Activated naive CD8-positive, alpha-beta T cell treated with anti-CD3 and anti-CD28 coated beads for 36 hours (primary cell): ENCODE measurements at places on chromosomes 1 and 21. TPM values are rescaled to one million over a fixed set of nuclear protein-coding genes. Genes with fewer than 3 reads are reported as not detected.

DNA sequence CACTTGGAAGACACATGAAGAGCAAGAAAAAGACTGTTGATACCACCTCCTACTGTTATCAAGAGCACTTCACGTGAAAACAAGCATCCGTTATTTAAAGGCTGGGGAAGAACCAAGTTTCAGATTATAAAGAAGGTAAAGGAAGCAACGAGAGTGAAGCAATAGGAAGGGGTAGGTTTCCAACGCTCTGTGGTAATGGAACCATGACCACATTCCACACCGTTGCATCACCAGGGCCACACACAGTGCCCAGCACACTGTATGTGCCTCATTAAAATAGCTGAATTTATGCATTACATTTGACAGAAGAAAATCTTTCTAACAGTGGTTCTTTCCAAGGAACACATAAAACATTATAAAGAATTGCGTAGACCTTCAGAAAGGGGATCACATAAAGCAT, 435.8 kb downstream of the MRPL39 start:
- no peak for DNase-seq

DNA sequence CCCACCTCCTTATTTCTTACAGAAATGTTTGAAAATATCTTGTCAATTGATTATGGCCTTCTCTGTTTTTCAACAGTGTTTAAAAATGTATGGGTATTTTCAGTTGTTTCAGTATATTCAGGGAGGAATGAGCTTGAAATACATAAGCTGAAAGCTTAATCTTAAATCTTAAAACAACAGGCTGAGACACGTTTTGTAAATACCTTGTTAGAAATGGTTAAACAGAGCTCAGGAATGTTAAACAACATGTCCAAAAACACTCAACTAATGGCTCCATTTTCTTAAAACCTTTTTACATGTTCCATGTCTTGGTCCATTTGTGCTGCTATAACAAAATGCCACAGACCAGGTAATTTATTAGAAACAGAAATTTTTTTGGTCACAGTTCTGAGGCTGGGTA, 953.8 kb upstream of the ADGRL2 start:
- DNase-seq, result no peak

C1QA gene
- not detected for total RNA-seq

DNA sequence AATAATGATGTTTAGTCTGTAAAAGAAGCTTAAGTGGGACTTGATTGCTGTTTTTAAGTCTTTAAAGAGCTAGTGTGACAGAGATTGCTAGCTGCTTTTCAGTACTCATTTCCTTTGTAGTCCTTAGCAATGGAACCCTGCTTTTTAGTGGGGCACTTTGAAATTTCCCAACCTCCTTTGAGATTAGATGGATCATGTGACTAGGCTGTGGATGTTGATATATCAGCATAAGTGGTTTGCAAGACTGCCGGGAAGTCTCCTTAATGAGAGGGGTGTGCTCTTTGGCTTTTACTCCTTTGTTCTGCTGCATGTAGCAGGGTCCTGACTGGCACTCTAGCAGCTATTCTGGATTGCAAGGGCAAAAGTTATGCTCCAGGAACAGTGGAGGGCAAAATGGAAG, 11.2 kb upstream of the RCOR3 start:
- no peak for DNase-seq

DNA sequence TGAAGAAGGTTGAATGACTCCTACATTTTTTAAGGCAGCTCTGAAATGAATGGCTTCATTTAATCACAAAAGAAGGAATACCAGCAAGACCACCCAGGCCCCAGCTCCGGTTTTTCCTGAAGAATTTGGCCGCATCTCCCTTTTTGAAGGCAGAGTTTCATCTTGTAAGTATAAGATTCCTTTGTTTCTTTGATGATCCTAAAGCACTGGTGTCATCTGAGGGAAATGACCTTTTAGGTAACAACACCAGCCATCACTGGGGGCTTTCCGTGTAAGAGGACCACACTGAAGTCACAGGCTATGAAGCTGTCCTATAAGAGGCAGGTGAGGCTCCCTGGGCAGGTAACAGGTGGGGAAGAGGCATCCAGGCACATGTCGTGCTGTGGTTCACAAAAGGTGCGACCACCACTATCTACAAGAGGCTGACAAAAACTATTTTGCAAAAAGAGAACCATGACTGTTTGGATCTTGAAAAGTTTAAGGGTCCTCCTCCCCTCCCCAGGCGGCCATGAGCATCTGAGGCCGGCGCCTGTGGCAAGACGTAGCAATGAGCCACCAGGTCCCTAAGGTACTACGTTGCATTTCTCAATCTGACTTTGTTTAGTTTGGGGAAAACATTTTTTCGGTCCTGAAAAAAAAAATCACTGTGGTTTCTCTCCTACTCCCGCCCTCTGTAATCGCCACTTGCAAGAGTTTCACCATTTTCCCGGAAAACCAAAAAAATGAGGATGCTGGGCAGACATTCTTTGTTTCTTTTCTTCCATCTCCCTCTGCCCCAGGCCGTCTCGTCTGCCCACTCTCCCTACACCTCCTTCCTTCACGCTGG, 46.3 kb upstream of the IRF2BP2 start:
- no peak for DNase-seq

DNA sequence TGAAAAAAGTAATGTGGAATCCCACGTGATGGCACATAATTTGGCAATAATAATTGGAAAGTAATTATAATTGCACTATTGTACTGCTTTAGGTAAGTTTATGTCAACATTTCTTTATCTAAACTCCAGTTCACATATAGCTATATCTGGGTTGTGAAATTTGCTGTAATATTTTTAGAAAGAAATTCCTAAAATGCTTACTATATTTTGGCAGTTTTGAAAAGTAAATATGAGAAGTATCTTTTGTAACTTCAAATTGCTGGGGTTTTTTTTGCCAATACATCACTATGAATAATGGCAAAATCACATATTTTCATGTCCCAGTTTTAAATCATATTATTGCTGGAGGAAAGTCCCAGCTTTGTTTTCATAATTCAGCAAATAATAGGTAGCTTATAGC, 197.5 kb downstream of the PDE4B start:
- DNase-seq, result no peak

GRCh38 chr21:41316200-41317062, at the start of gene FAM3B:
FAM3B (plus strand) TSS chr21:41316801; CDS start chr21:41316880, 79 bp downstream.
- DNase-seq, result no peak

SFT2D2 gene
- total RNA-seq, result 32.8 TPM

ATP1A4 gene
- not detected for total RNA-seq
